Lung microvascular endothelial cell (primary cell): ENCODE measurements at places on chromosomes 5 and 9. TPM values are rescaled to one million over a fixed set of nuclear protein-coding genes. Genes with fewer than 3 reads are reported as not detected.

DNA sequence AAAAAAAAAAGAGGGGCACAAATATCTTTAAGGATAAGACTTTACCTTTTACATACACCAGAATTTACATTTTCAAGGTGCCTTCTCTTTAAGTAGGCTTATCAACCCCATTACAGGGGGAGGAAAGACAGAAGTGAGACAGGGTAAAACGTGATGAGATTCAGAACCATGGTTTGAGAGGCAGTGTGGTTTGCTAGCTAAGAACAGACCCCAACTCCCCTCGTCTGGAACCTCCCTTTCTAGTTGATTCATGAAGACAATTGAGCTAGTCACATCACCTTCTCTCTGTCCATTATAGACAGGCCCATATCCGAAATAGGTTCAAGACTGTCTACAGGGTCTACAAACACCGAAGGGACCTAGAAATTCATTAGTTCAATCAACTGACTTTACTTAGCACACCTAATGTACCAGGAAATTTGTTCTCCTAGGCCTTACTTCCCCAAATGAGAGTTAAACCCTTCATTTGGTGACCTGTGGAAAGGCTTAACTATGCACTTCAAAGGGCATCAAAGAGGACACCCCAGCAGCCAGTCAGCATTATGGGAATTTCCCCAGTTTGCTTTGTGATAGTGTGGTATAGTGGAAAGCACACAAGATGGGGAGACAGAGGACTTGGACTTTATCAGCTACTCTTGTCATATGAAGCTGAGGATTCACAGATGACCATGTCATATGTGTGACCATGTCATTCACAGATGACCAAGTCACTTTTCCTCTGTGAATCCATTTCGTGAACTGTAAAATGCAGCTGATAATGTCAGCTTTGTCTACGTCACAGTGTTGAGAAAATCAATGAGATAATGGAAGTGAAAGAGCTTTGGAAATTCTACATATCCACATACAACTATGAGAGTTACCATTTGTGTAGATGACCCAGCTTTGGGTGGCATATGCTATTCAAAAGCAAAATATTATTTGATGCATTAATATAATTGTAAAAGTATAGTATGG lies 40.2 kb upstream of the CYFIP2 start:
- no peak for DNase-seq

GRCh38 chr9:8816361-8816760 lies 1016.8 kb upstream of the DMAC1 start:
- peak; percentile 40 for DNase-seq

DNA sequence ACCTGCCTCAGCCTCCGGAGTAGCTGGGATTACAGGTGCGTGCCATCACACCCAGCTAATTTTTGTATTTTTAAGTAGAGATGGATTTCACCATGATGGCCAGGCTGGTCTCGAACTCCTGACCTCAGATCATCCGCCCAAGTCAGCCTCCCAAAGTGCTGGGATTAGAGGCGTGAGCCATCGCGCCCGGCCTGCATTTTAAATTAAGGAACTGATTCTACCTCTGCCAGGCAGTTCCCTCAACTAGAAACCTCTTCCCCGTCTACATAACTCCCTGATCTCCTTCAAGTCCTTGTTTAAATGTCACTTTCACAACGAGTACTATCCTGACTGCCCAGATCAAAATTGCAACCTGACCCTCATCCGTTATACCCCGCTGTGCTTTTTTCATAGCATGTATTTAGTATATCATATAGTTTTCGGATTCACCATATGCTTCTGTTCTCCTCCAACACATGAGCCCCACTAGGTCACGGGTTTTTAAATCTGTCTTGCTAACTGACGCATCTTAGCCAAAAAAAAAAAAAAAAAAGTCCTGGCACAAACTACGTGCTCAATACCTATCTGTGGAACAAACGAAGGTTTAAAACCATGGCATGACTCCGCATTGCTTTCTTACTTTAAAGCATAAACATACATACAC lies 858 bp upstream of the SOWAHA start:
- DNase-seq = no peak

The INSL6 gene
- total RNA-seq = not detected in 2 replicates

DNA sequence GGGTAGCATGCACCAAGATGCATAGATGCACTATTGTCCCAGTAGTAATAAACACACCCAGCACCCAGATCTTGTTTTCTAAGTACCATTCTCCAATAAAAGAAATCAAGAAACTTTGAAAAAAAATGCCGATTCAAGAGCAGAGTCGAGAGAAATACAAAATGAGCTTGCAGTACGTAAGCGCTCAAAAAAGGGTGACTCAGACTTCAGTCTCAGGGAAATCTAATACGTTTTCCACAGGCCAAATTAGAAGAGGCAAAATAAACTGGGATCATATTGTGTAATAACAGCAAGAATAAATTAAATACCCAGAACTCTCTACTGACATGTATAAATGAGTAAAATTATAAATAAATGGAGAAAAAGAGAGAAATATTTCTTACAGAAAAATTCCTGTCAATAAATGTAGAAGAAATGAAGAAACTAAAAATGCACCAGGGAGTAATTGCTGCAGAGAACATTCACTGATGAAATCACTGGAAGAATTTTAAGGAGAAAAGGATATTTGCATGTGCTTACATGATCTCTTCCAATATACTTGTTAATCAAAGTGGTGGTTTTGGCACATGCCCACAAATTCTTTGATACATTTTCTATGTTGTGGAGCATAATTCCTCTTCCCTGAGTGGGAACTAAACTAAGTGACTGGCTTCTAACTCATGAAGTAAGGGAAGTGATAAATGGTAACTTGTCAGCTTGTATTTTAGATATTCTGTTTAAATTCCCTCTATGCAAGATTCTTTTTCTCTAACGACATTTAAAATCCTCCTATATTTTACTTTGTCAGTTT lies 567.6 kb upstream of the ADAMTS16 start:
- no peak for DNase-seq
